NCI-H1092 treated with DMSO at 0.1 percent for 48 hours (cell line): ENCODE measurements at places on chromosomes 11 and 22.

GRCh38 chr22:30612789-30613188, 5.8 kb downstream of the TCN2 start:
- no peak for DNase-seq

DNA sequence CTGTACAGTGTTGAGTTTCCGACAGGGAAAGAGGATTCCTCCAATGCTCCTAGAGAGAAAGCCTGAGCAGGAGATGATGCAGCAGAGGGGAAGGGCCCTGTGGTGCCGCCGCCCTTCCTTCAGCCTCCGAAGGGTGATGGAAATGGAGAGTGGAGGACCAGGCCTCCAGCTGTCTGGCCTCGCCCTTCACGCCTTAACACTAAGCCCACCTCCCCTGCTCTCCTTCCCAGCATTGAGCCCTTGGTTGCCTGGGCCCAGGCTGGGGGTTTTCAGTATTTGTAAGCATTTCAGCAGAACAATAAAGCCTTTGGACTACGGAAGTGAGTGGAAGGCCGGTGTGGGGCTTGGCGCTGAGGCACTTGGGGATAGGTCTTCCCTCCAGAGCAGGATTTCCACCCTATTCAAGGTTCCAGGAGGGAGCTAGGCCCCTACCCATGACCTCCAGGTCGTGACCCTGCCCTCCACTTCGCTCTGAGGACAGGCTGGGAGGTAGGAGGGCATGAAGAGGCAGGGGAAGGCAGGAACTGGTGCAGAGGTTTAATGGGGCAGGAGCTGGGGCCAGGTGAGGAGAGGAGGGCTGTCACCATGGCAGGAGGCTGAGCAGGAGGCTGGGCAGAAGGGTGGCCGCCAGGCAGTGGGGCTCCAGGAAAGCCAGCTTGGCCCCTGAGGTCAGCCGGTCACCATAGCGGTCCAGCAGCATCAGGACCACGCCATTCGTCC, 21.6 kb downstream of the TREH start:
- no peak for DNase-seq

DNA sequence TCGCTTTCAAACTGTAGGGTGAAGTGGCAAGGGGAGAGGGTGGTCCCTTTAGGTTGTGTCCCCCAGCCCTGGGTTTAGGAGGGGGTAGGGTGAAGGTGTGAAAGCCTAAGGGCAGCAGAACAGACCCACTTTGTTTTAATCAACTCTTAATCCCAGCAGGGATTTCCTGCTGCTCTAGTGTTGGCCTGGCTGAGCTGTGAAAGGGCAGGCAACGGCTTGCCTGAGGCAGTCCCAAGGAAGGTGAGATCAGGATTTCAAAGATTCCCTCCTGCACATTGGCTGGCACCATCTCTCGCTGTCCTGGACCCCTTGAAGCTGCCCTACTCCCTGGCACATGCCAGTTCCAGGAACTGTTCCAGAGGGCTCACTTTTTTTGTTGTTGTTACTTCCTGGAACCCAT, 221.3 kb downstream of the INSC start:
- no peak for DNase-seq

- DNase-seq, result no peak
Observed at GRCh38 chr22:44375451-44375850, 62.7 kb upstream of the SHISAL1 start.

DNA sequence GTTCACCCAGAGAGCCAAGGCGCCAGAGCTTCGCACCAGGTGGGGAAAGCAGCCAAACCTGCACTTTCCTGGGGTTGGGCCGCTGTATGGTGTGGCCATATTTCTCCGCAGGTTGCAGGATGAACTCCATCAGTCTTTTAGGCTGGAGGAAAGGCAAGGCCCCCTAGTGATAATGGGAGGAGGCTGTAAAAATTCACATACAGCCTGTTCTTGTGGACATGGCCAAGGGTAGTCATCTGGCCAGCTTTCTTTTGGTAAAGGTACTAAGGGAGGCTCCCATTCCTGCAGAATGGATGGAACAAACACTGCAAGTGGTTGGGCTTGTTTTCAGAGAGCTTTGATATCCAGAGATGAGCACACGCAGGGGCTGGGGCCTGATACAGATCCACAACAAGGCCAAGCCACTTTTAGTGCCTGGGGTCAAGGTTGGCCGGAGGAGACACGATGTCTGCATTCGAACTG, 29.6 kb downstream of the C22orf31 start:
- no peak for DNase-seq

GRCh38 chr11:73074319-73074718, 67.8 kb downstream of the FCHSD2 start:
- DNase-seq, result no peak

GRCh38 chr22:28021116-28021997, 102.3 kb upstream of the PITPNB start:
- no peak for DNase-seq

DNA sequence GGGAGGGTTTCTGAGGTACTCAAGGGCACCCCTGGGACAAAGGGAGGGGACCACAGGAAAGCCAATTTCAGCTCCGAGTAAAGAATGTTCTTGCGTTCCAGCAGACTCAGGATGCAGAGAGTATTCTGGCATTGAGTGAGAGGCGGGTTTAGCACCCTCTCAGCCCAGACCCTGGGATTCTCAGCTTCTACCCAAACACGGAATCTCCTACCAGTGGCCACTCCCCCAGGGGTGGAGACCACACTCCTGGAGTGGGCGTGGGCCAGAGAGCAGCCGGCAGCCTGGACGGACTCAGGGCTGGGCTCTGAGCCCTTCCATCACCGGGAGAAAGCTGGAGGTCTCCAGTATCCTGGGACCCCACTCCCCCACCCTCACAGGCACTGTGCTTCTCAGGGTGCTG, 26.1 kb upstream of the TTLL12 start:
- no peak for DNase-seq

DNA sequence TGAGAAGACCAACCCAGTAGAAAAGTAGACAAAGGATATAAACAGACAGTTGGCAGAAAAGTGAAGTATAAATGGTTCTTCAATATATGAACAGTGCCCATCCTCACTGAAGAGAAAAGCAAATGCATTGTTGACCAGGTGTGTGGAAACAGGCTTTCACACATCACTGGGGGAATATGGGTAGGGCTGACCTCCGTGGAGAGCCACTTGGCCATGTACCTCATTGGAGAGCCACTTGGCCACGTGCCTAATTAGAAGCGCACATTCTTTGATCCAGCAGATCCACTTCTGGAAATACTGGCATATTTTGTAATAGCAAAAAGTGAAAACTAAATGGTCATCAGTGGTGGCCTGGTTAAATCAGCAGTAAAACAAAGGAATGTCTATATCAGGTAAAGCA, 43.2 kb downstream of the PPP6R3 start:
- peak; percentile 29 for DNase-seq

GRCh38 chr11:22163394-22163797, 29.5 kb upstream of the ANO5 start:
- DNase-seq, result no peak

- DNase-seq, result no peak
Observed at GRCh38 chr11:118604566-118604965, 2.8 kb upstream of the PHLDB1 start.

GRCh38 chr11:57324886-57325734, at the start of gene TNKS1BP1:
Gene TNKS1BP1, minus strand, starts transcription at chr11:57324952. Its CDS starts 3,067 bp downstream, at chr11:57321885.
- peak; percentile 94 for DNase-seq

DNA sequence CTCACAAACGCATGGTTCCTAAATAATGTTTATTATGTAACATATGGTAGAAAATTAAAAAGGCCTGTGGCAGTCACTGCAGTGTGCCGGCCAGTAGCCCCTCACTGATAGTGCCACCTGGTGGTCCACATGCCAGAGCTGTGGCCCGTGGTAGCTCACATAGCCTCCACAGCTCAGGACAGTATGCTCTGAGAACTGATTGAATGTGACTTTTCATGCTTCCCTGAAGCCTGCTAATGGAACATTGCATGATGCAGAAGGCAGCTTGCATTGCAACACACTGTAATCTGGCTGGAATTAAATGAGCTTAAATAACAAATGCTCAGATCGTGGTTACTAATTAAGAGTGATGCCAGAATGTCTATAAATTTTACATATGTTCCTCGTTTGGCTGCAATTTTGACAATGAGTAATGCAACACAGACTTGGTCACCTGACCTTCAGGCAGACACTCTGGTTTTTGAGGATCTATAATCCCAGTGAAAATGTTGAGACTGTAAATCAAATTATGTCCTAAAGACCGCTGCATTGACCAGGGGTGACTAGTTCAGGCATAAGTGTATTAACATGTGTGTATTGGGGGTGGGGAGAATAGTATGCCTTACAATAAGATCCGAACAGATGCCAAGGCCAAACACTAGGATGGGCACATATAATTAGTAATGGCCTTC, 566.4 kb downstream of the METTL15 start:
- no peak for DNase-seq

DNA sequence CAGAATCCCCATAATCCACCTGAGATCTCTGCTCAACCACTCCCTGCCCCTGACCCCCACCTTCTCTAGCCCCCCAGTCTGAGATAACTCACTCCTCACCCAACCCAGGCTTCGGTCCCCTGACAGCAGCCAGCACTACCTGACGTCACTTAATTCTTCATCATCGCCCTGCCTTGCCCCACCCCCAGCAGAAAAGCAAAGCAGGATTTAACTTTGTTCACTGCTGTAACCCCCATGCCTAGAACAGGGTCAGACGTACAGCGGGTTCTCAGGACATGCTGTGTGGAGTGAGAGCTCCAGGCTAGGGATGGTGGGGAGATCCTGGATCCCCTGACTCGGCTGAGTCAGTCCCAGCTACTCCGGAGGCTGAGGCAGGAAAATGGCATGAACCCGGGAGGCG, 45.8 kb downstream of the ELFN2 start:
- DNase-seq, result no peak
